Activated naive CD4-positive, alpha-beta T cell treated with anti-CD3 and anti-CD28 coated beads, Interleukin-2, amount 10 ng/mL, durations not matched to agents 7 days and 5 days (primary cell): ENCODE measurements at places on chromosomes 1 and 21.

DNA sequence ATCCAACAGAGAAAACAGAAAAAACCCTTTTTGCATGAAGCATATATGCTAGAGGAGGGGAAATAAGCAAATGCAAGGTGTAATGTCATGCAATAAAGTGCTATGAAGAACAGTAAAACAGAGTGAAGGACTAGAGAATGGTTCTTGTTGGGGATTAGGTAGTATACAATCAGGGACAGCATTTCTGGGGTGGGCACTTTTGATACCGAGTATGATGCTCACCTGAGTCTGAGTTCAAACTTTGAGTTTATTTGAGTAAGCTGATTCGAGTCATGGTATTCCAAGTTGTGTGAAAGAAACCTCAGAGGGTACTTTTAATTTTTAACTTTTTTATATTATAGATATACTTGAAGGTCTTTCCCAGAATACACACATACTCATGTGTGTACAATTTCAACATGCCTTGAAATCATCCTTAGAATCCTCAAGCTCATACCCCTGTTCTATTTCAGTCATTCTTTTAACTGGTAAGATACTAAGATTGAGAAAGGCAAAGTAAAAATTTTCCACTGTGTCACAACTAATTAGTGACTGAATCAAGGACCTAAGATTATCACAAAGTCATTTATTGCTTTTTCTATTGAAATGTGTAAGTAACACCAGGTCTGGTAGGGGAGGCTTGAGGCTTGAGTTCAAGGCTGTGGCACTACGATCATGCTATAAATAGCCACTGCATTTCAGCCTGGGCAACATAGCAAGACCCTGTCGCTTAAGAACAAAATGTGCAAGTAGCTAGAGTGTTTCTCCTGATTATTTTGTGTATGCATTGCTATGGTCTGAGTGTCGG, 12.1 kb downstream of the LRRC8B start:
- H3K36me3 ChIP-seq = peaks cover 50% of the 10 kb centered on the region
- H3K27ac ChIP-seq = no peak overlapping the region
- no peaks in the 10 kb centered on the region for H3K27me3 ChIP-seq
- DNase-seq = no peak
- peaks cover 30% of the 10 kb centered on the region for H3K4me1 ChIP-seq

GRCh38 chr1:56370513-56370912, 208.8 kb downstream of the PLPP3 start:
- no peak for DNase-seq
- H3K27me3 ChIP-seq = no peaks in the 10 kb centered on the region
- H3K4me3 ChIP-seq = no peak overlapping the region
- no peaks in the 10 kb centered on the region for H3K36me3 ChIP-seq
- no peak overlapping the region for H3K27ac ChIP-seq

DNA sequence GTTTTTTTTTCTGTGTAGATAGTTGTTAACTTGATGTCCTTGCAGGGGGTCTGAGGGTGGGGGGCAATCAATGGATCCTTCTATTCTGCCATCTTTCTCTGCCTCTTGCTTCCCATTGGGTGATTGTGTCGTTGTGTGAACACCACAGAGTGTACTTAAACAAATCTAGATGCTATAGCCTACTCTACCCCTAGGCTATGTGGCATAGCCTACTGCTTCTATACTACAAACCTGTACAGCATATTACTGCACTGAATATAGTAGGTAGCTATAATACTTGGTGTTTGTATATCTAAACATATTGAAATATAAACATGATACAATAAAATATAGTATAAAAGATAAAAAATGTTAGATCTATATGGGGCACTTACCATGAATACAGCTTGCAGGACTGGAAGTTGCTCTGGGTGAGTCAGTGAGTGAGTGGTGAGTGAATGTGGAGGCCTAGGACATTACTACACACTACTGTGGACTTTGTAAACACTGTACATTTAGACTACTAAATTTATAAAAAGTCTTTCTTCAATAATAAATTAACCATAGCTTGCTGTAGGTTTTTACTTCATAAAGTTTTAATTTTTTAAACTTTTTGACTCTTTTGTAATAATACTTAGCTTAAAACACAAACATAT, 105.4 kb downstream of the CENPF start:
- no peaks in the 10 kb centered on the region for H3K36me3 ChIP-seq
- H3K27me3 ChIP-seq = peaks cover 3% of the 10 kb centered on the region
- H3K4me1 ChIP-seq = no peaks in the 10 kb centered on the region
- no peak overlapping the region for H3K4me3 ChIP-seq
- no peak for DNase-seq

DNA sequence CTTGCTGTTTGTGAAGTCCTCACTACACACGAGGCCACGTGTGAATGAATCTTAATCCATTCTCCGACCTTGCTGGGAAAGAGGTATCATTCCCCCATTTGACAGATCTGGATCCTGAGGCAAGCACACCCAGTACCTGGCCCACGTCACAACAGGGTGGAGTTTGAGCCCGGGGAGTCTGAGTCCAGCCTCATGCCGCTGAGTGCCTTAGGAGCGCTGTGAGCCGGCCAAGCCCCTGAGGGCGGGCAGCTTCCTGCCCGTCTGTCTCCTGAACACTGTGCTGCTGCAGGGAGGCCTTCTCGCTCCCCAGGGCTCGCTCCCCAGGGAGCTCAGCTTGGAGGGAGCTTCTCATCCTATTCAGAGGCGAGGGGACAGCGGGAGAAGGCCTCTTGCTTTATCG, 29.7 kb downstream of the SLC45A1 start:
- peaks cover 1% of the 10 kb centered on the region for H3K36me3 ChIP-seq
- no peak for DNase-seq
- H3K4me3 ChIP-seq = no peak overlapping the region
- peaks cover 13% of the 10 kb centered on the region for H3K27me3 ChIP-seq
- no peaks in the 10 kb centered on the region for H3K4me1 ChIP-seq
- no peak overlapping the region for H3K27ac ChIP-seq

GRCh38 chr1:204975021-204975420, 68.0 kb upstream of the CNTN2 start:
- DNase-seq = no peak
- no peaks in the 10 kb centered on the region for H3K4me1 ChIP-seq
- H3K36me3 ChIP-seq = no peaks in the 10 kb centered on the region
- peaks cover 59% of the 10 kb centered on the region for H3K27me3 ChIP-seq
- H3K4me3 ChIP-seq = no peak overlapping the region

- H3K27ac ChIP-seq = no peak overlapping the region
- no peaks in the 10 kb centered on the region for H3K36me3 ChIP-seq
- H3K27me3 ChIP-seq = peaks cover 63% of the 10 kb centered on the region
- no peak for DNase-seq
- no peak overlapping the region for H3K4me3 ChIP-seq
- H3K4me1 ChIP-seq = no peaks in the 10 kb centered on the region
Observed at GRCh38 chr1:205950826-205951549, 7.7 kb upstream of the SLC26A9 start.

GRCh38 chr1:230320804-230321203, 105.3 kb downstream of the PGBD5 start:
- DNase-seq = no peak
- H3K27ac ChIP-seq = no peak overlapping the region
- peaks cover 4% of the 10 kb centered on the region for H3K27me3 ChIP-seq
- H3K4me3 ChIP-seq = no peak overlapping the region
- H3K36me3 ChIP-seq = no peaks in the 10 kb centered on the region

- no peak for DNase-seq
- peaks cover 6% of the 10 kb centered on the region for H3K4me1 ChIP-seq
- no peak overlapping the region for H3K27ac ChIP-seq
- H3K4me3 ChIP-seq = no peak overlapping the region
Observed at GRCh38 chr1:223084464-223084866, 58.6 kb downstream of the TLR5 start.

DNA sequence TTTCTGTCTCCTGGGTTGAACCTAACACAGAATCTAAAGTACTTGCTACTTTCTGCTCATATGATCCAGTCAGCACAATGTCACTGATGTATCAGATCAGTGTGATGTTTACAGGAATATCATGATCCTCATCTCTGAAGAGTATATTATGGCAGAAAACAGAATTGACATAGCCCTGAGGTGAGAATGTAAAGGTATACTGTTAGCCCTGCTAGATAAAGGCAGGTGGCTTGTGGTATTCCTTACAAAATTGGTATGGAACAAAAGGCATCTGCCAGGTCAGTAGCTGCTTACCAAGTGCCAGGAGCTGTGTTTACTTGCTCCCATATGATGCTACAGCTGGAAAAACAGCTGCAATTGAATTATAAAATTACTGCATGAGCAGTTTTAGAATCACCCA, 30.5 kb downstream of the AADACL4 start:
- no peak overlapping the region for H3K27ac ChIP-seq
- peaks cover 22% of the 10 kb centered on the region for H3K27me3 ChIP-seq
- H3K4me3 ChIP-seq = no peak overlapping the region
- H3K4me1 ChIP-seq = no peaks in the 10 kb centered on the region

GRCh38 chr1:87338566-87338965, 9.9 kb downstream of the LMO4 start:
- H3K36me3 ChIP-seq = peaks cover 59% of the 10 kb centered on the region
- no peak overlapping the region for H3K4me3 ChIP-seq
- no peak for DNase-seq
- peaks cover 36% of the 10 kb centered on the region for H3K4me1 ChIP-seq

DNA sequence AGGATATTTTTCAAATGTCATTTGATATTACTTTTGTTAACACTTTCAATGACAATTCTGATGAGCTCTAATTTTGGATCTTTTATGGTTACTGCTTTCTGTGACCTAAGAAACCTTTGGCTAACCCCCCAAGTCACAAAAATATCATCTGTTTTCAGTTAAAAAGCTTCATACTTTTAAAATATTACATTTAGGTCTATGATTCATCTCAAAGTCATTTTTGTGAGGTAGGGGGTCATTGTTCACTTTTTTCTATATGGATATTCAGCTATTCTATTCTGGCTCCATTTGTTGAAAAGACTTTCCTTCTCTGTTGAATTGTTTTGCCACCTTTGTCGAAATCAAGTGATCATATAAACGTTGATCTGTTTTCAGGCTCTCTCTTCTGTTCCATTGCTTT, 44.8 kb downstream of the UCHL5 start:
- no peak overlapping the region for H3K27ac ChIP-seq
- no peaks in the 10 kb centered on the region for H3K27me3 ChIP-seq
- no peaks in the 10 kb centered on the region for H3K36me3 ChIP-seq
- no peaks in the 10 kb centered on the region for H3K4me1 ChIP-seq
- DNase-seq = no peak

GRCh38 chr1:207017615-207018559, 14.7 kb downstream of the C1orf116 start:
- H3K4me1 ChIP-seq = no peaks in the 10 kb centered on the region
- DNase-seq = no peak
- H3K36me3 ChIP-seq = no peaks in the 10 kb centered on the region
- H3K27ac ChIP-seq = no peak overlapping the region
- H3K4me3 ChIP-seq = no peak overlapping the region

DNA sequence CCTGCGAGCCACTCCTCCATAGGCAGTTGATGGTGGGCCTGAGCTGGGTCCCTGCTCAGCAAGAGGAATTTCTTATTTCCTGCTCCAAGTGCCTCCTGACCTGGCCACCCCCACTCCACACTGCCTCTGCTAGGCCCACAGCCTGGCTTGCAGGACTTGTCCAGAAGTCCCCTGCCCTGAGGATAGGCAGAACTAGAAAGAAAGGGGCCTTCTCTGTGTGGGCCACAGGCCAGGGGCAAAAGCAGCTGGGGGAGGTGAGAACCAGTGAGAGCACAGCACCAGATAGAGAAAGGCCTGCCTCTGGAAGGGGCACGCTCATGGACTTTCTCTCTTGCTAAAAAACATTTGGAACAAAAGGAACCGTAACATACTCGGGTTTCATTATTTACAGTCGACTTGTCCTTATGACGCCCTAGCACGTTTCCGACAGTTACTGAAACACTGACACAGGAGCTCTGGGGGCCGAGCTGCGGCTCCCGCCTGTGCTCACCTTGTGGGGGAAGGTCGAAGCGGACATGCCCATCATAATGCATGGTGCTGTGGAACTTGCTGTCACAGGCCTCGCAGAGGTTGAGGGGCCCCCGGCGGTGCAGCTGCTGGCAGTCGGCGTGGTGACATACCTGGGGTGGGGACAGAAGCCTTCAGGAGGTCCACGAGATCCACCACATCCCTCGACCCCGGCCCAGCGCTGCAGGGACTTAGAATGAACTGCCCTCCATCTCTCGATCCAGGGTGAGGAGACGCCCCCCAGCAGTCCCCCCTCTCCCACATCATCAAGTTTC, 11.3 kb upstream of the TNFRSF25 start:
- H3K4me3 ChIP-seq = no peak overlapping the region
- no peak overlapping the region for H3K27ac ChIP-seq
- peaks cover 5% of the 10 kb centered on the region for H3K4me1 ChIP-seq
- H3K36me3 ChIP-seq = no peaks in the 10 kb centered on the region

DNA sequence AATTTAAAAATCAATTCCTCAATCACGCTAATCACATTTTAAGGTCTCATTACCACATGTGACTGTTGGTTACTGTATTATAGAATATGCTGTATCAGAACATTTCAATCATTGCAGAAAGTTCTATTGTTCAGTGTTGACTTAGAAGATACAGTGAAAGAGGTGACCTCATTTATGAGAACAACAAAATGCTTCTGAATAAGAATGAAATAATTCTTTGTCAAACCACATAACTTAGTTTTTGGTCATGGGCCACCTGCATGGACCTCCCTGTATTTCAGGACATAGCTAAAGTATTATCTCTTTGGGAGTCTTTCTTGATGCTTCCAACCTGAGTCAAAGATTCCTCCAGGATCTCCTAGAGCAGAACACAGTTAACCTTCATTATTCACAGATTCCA, 22.3 kb downstream of the MFSD2A start:
- H3K4me3 ChIP-seq = no peak overlapping the region
- H3K36me3 ChIP-seq = no peaks in the 10 kb centered on the region
- no peak for DNase-seq

- H3K4me3 ChIP-seq = no peak overlapping the region
- no peaks in the 10 kb centered on the region for H3K36me3 ChIP-seq
- peaks cover 8% of the 10 kb centered on the region for H3K27me3 ChIP-seq
- no peak overlapping the region for H3K27ac ChIP-seq
- no peak for DNase-seq
Observed at GRCh38 chr1:23244256-23244761, 27.0 kb upstream of the HTR1D start.

- no peak overlapping the region for H3K4me3 ChIP-seq
- peaks cover 15% of the 10 kb centered on the region for H3K36me3 ChIP-seq
Observed at GRCh38 chr1:184947497-184948256, 26.6 kb downstream of the NIBAN1 start.

DNA sequence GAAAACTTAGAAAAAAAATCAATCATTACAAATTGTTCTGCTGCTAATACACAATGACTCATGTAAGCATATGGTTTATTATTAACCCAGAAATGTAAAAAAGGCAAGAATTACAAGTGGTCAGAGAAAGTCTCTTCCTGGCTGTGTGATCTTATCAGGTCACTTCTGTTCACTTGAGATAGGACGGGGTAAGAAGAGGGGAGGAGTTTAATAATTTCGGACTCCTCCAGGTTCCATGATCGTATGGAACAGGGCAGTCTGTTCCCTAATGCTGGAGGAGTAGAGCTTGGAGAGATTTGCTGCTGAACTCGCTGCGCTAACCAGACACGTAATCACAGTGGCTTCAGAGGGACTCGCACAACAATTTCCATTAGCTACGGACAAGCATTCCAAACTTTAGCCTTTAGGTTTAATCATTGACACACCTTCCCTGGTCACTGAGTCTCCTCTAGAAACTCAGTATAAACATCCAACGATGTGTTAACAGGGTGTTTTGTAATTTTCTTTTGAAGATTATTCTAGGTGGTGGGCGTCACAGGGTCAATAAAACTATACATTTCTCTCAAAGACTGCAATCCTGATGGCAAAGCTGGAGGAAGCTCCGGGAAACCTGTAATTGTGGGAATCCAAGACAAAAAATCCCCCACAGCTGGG, 1.3 kb downstream of the CRYZ start:
- no peak overlapping the region for H3K27ac ChIP-seq
- peak overlapping the region; percentile 30 for H3K4me3 ChIP-seq
- peaks cover 7% of the 10 kb centered on the region for H3K36me3 ChIP-seq
- H3K27me3 ChIP-seq = no peaks in the 10 kb centered on the region
- peaks cover 32% of the 10 kb centered on the region for H3K4me1 ChIP-seq
- DNase-seq = no peak
